ENCODE measurements at places on chromosomes 1 and 21.

DNA sequence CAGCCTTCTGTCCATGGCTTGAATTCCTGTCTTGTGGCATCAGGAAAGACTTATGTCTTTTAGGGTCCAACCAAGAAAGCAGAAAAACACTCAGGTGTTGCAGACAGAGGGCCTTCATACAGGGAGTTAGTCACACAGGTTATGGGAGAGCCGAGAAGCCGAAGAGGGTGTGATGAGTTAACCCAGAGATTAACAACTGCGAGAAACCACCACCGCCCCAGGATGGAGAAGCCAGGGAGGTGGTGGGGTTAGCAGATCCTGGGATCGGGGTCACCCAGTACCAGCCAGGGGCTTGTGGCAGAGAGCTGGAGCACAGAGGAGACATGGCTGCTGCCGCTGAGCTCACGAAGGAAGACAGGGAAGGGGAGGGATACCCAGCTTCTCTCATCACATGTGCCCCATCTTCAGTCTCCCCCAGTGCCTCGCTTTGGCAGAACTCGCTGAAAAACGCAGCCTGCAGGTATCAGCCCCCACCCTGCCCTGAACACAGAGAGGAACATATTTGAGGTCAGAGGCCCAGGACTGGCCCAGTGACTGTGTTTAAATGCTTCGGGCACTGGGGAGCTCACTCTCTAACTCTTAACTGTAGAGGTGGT lies 58.7 kb downstream of the RUNX3 start:
- DNase-seq = no peak
- H3K4me1 ChIP-seq = no peaks in the 10 kb centered on the region
- H3K27ac ChIP-seq = no peak overlapping the region
- no peaks in the 10 kb centered on the region for H3K27me3 ChIP-seq
- H3K4me3 ChIP-seq = no peak overlapping the region
- H3K36me3 ChIP-seq = no peaks in the 10 kb centered on the region

GRCh38 chr1:110477041-110477440 lies 26.1 kb downstream of the PROK1 start:
- no peak for DNase-seq
- H3K4me3 ChIP-seq = no peak overlapping the region
- H3K27me3 ChIP-seq = no peaks in the 10 kb centered on the region
- peak overlapping the region; percentile 72 for H3K27ac ChIP-seq

DNA sequence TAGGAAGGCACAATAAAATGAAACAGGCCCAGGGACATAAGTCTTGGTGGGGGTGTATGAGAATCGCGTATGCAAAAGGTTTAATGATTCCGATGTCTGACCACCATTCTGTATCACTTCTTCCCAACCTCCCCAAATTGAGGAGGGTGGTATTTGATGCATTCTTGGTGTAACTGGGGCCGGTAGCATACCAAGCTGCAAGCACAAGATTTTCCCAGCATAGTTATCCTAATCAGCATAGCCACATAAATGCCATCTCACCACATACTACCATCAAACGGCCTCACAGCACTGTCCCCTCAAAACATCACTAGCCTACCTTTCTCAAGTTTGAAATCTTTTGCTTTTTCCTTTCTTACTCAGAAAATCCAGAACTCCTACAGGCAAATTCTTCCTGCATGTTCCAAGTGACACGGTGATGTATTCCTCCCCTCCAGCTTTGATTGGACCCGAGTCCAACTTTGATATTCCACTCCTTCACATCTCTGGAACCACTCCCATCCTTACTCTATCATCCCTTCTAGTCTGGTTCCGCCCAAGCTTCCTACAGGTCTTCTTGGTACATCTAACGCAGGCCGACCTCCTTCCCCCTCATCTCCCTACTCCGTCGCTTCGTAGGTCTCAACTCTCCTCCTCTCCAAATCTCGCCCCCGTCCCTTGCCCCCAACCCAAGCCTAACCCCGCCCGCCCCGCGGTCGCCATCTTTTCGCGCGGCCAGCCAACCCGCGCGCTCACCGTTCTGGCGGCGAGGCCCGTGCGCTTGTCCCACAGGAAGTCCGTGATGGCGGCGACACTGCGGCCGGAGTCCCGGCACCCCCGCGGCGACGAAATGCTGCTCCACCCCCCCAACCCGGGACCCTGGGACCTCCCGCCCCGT lies 600 bp downstream of the CLK2 start:
- peaks cover 41% of the 10 kb centered on the region for H3K36me3 ChIP-seq
- no peaks in the 10 kb centered on the region for H3K27me3 ChIP-seq
- peaks cover 17% of the 10 kb centered on the region for H3K4me1 ChIP-seq
- peak overlapping the region; percentile 92 for H3K27ac ChIP-seq

- no peak for DNase-seq
- no peaks in the 10 kb centered on the region for H3K27me3 ChIP-seq
- H3K36me3 ChIP-seq = no peaks in the 10 kb centered on the region
- H3K27ac ChIP-seq = no peak overlapping the region
- no peak overlapping the region for H3K4me3 ChIP-seq
These were observed 14.6 kb downstream of the SYF2 start for GRCh38 chr1:25217598-25218232.

DNA sequence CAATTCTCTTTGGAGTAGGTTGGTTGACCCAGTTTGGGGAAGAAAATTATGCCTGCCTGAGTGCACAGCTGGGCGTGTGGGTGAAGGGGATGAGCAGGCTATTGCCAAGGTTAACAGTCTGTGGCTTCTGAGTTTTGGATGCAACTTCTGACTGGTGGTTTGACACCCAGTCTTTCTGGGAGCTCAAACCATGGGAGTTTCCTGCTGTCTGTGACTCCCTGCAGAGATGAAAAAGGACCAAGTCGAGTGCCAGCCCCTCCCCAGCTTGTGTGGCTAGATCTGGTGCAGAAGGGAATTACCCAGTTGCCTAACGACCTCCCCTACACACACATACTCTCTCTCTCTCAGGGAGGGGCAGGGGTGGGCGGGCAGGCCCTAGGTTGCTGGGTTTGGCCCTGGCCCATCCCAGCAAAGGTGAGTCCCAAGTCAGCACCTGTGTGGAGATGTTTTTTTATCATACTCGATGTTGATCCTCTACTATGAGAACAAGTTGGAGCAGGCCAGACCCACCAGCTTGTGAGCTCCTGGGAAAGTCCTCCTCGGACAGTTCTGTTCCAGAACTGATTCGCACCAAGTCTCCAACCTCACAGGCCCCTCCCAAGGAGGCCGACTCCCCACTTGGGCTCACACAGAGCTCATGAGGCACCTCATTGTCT lies 28.2 kb downstream of the PKP1 start:
- no peak overlapping the region for H3K4me3 ChIP-seq
- peaks cover 58% of the 10 kb centered on the region for H3K4me1 ChIP-seq
- no peak for DNase-seq
- H3K27ac ChIP-seq = peak overlapping the region; percentile 93

- no peaks in the 10 kb centered on the region for H3K36me3 ChIP-seq
- no peaks in the 10 kb centered on the region for H3K27me3 ChIP-seq
- no peak for DNase-seq
- H3K4me1 ChIP-seq = peaks cover 11% of the 10 kb centered on the region
- H3K27ac ChIP-seq = no peak overlapping the region
These were observed 5.7 kb upstream of the ZDHHC18 start for GRCh38 chr1:26820784-26821269.
